Activated CD4-positive, CD25-positive, alpha-beta regulatory T cell treated with anti-CD3 and anti-CD28 coated beads, Interleukin-2, amount 50 U/mL, for 24 hours (primary cell): ENCODE measurements at places on chromosomes 3 and 15.
A peak's percentile ranks its signal among the peaks of the same experiment; 100 is the strongest.

- ATAC-seq = no peak
These were observed 2.4 kb downstream of the RPL39L start for GRCh38 chr3:187136936-187137335.

DNA sequence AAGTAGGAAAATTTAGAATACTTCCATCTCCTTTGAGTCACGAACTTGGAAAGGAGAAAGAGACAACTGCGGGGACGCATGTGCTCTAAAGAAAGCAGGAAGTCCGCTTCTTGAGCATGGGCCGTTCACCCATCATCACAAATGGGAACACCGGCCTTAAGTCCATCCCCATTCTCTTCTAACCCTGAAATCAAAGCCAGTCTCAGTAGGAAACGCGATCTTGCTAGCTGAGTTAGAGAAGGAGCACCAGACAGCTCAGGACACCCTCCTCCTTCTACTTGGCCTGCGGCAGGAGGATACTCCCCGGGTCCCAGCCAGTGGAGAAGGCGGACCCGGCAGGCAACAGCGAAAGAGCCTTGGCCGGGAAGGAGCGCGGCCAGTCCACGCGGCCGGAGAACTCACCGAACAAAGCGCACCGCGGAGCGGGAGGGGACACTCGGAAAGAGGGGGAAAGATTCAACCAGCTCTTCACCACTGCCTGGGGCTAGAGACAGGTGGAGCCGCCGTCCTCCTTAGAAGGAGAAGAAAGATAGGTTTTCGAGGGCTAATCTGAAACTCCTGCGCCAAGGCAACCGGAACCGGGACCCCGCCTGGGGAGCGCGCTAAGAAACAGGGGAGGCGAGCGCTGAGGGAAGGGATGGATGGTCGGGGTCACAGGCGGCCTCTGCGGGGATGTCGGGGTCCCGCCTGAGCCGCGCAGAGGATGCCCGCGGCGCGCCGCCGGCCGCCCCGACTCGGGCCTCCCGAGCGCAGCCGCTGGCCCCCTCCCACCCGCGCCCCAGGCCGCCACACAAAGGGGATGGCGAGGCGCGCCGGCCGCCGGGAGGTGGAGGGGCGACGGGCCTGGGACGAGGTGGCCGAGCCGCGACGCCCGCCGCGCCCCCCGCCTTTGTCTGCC is 818 bp downstream of the SLC4A7 start:
- ATAC-seq = peak; percentile 1

DNA sequence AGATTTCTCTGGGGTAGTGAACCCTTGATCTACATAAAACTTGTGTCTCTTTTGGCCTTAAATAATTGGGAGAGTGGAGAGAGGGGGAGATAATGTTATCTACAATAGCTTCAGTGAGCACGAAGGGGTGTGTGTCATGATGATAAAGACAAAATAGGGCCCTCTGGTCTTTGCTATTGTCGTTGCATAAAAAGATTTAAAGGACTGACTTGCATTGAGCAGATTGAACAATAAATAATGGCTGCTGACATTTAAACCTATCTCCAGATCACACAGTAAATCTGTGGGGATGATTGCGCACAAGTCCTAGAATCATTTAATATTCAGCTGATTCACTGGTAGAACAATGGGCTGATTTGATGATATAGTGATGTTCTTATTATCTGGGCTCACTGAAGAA is 71.3 kb upstream of the GAP43 start:
- ATAC-seq = no peak

- ATAC-seq = no peak
These were observed 1.5 kb downstream of the VWA5B2 start for GRCh38 chr3:184230603-184231528.

GRCh38 chr3:197297476-197298340 is 704 bp downstream of the DLG1 start:
- ATAC-seq = peak; percentile 89

DNA sequence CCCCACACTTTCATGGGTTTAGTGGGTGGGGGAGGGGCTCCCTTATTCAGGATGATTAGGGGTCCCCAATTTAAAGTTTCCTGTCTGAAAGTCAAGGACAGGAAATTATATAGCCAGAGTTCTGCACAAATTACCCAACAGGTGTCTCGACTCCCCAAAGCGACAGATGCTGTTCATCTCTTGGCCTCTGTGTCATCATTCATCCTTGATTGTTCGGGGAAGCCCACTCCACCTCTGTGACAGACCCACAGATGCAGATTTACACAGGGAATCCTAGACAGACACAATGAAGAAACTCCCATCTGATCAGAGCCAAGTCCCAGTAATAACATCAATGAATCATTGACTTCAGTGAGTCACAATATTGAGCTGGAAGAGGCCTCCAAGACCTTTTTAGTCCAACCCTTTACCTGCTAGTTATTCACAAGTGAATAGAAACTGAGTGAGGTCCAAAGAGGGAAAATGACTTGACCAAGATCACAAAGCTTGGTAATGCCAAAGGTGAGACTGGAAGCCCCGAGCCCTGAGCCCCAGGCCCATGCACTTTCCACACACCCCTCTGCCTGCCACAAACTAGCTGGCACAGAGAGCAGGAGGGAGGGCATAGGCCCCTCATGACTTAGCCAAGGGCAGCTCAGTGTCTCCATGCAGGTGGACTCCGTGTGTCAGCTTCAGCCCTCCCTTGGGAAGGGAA is 7.9 kb upstream of the SRP14 start:
- ATAC-seq = peak; percentile 22

DNA sequence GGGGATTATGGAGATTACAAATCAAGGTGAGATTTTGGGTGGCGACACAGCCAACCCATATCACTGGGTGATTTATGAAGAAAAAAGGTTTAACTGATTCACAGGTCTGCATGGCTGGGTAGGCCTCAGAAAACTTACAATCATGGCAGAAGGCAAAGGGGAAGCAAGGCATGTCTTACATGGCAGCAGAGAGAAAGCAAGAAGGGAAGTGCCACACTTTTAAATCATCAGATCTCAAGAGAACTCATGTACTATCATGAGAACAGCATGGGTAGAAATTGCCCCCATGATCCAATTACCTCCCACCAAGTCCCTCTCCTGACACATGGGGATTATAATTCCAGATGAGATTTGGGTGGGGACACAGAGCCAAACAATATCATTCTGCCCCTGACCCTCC is 59.7 kb downstream of the DPH6 start:
- ATAC-seq = no peak

GRCh38 chr15:38320181-38320580 is 67.5 kb downstream of the SPRED1 start:
- ATAC-seq = no peak

DNA sequence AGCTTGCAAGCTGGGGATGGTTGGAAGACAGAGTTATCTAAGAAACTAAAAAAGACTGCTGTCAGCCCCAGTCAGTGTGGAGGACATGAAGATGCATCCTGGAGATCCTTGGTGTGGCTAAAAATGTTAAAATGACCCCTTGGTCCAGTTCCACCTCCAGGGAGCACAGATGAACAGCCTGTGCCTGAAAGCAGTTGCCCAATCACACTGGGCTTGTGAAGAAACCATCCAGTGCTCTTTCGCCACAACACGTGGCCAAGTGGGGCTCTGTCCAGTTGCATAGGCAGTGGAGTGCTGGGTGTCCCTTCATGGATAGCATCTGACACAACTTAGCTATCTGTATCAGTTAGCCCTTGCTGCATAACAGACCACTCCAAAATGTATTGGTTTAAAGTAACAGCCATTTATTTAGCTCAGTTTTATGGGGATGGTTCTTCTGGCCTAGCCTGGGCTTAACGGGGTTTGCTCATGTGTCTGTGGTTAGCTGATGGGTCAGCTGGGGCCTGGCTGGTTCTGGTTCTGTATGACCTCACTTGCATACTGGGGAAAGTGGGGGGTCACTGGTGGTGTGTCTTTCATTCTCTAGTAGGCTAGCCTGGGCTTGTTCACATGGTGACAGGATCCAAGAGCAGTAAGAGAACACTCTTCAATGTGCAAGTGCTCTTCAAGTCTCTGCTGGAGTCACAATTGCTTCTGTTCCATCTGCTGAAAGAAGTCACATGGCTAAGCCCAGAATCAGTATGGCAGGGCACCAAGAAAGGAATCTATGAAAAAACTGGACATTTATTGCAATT is 226.2 kb downstream of the PDCD6IP start:
- ATAC-seq = no peak

DNA sequence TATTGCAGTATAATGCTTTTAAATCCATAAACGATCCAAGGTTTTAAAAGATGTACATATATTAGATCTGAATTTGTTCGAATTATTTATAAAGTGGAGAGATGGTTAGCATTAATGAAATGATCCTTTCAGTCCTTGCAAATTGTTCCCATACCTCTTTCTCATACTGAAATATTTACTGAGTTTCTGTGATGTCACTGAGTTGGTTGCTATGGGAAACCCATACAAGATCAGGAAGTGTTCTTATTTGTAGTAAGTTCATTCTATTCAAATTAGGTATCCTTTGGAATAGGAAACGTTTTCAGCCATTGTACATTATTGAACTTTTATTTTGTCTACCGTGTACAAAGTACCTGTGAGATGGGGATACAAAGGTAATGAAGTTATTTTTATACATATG is 73.2 kb upstream of the CHL1 start:
- ATAC-seq = no peak

- no peak for ATAC-seq
These were observed 1.5 kb downstream of the CCK start for GRCh38 chr3:42264399-42265058.

- ATAC-seq = no peak
These were observed 9.5 kb downstream of the C3orf52 start for GRCh38 chr3:112095731-112096130.

GRCh38 chr3:153443961-153444360 is 281.9 kb downstream of the RAP2B start:
- ATAC-seq = no peak

DNA sequence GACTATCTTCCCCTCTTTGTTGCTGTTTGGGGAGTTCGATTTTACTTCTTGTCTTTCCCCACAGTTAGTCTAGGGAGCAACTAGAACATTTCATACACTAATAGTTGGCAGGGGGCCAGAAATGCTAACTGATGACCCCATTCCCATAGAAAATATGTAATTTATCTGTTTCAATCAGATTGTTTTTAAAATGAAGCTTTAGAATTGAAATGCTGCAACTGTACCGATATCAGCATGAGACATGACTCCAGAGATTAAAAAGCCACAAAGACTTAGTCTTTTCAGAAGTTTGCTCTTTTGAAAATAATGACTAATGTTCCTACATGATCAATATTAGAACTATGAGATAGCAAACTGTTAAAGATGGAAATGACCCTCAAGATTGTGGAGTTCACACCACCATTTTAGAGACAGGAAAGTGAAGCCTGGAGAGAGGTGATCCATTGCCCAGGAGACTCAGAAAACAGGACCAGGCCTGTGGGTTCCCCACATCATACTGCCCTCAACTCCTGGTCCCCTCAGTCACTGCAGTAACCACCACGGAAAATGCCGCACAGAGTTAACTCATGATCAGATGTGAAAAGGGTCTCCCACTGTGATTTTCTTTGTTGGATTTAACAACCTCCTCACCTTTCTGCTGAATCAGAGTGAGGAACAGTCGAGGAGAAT is 130.3 kb downstream of the CHDH start:
- no peak for ATAC-seq

DNA sequence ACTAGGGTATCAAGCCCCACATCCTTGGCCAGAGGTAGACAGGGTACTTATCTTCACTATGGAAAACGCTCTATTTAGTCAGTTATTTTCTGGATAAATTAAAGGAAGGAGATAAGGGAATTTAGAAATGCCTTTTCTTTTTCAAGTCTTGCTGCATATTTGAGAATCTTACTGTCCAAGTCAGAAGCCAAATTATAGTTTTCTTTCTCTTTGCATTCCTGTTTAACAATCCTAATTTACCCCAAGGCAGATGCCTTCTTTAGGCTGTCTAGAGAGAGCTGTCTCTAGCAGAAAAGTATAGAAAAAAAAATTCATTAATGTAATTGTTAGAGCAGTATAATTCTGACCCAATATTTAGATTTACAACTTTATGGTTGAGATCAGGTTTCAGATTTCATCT is 64.4 kb upstream of the TBC1D5 start:
- ATAC-seq = no peak

- no peak for ATAC-seq
These were observed 171.9 kb downstream of the FAM43A start for GRCh38 chr3:194857469-194858113.

- ATAC-seq = no peak
These were observed 372.7 kb upstream of the THBS1 start for GRCh38 chr15:39208187-39208586.

GRCh38 chr3:148880681-148881080 is 15.6 kb downstream of the CPA3 start:
- ATAC-seq = no peak

DNA sequence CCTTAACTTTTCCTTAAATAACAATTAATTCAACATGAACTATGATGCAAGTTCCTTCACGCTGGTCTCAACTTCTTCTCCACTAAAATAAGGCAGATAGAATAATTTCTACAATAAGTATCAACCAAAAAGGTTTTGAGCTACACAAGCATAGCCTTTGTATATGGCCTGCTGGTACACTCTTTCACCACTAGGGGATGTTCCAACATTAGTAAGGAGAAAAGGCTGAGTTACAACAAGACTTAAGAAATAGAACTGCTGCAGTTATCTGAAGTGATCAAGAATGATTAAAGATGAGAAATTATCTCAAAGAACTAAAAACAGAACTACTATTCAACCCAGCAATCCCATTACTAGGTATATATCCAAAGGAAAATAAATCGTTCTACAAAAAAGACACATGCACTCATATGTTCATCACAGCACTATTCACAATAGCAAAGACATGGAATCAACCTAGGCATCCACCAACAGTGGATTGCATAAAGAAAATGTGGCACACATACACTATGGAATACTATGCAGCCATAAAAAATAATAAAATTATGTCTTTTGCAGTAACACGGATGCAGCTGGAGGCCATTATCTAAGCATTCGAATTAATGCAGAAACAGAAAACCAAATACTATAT is 14.4 kb downstream of the ATP13A3 start:
- peak; percentile 80 for ATAC-seq

GRCh38 chr3:133535971-133536881 is 37.3 kb upstream of the CDV3 start:
- no peak for ATAC-seq

GRCh38 chr3:81871358-81872155 is 110.1 kb upstream of the GBE1 start:
- no peak for ATAC-seq

DNA sequence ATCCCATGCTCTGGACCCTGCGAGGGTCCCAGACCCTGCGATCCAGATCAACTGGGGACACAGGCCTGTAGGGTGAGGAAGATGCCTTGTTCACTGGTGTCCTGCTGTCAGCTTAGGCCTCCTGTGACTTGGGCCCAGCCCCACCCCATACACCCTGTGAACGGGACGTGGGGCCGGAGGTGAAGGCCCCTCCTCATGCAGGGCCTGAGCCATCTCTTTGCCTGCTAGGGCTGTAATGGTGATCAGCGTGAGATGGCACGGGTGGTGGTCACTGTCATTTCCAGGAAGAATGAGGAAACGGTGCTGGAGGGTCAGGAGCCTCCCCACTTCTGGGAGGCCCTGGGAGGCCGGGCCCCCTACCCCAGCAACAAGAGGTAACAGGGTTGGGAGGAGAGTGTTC is 12.4 kb downstream of the VILL start:
- no peak for ATAC-seq

GRCh38 chr3:65638301-65638700 is 400.4 kb downstream of the MAGI1 start:
- ATAC-seq = no peak
